Neural crest cell (in vitro differentiated cells): ENCODE measurements at places on chromosomes 13 and 19.

GRCh38 chr13:82688400-82688994, 1193.8 kb downstream of the SLITRK1 start:
- DNase-seq: no peak

DNA sequence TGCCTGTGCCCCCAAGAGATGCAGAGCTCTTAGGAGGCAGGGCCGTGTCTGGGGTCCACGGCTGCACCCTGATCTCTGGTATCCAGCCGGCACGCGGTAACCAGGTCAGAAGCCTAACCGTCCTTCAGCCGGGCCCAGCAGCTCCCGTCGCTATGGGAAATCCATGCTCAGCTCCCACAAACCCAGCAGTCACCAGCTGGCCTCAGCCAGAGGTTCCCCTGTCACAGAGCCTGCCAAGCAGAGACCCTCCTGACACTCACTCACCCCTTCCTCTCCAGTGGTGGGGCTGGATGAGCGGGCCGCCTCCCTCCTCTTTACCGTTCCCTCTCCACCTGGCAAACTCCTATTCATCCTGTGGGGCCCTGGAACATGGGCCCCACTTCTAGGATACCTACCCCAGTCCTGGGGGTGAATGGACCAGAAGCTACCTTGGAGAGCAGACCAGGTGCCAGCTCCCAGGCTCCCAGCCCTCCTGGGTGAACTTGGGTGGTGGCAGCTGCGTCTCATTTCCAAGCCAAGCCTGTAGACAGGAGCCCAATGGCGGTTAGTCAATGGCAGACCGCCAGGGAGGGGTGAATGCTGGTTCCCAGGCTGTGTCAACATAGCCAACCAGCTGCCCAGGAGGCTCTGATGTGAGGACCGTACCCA, 21.4 kb upstream of the TCF3 start:
- DNase-seq: no peak

DNA sequence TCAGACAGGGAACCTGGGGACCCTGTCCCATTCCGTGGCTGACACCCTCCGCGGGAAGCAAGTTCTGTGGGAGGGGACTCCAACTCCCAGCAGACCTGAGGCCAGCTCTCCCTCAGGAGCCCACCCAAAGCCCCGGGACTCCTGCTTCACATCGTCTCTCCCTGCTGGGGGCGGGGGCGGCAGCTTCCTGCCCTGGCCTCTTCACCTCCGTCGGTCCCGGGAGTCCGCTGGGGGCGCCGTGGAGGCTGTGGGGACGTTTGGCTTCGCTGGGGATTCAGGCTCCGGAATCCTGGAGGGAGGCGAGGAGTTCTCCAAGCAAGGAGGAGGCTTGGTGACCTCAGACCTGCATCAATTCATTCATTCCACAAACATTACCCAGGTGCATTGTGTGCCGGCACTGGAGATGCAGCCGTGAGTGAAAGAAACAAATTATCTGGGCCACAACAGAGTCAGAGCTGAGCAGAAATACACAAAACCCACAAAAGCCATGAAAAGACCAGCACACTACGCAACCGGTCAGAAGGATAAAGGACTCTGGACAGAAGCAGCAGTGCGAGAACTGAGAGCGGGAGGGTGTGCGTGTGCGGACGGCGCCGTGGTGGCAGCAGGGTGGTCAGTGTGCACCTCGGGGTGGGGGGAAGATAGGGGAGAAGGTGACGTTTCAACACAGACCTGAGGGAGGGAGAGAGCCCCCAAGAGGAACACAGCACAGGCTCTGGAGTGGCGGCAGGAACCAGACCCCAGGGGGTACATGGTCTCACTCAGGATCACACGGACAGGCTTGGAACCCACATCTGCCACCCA, 19.0 kb downstream of the EPS8L1 start:
- no peak for DNase-seq

- DNase-seq: no peak
These were observed 29.6 kb downstream of the VWA8 start for GRCh38 chr13:41931337-41931736.

GRCh38 chr13:33612641-33613638, 205.0 kb upstream of the RFC3 start:
- no peak for DNase-seq

DNA sequence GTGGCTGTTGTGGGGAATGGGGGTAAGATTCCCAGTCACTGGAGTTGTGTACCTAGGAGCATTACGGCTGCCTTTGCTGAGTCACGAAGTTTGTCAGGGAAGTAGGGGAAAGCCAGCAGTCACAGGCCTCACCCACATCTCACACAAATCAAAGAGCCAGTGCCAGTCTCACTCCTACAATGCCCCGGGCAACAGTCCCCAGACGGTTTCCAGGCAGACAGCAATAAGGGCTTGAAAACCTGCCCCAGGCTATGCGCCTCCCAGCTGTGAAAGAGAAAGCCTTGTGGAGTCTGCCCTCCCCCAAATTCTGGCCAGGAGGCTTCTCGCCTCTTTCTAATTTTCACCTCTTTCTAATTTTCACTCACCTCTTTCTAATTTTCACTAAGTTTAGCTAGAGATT, 142.3 kb upstream of the EDNRB start:
- no peak for DNase-seq

DNA sequence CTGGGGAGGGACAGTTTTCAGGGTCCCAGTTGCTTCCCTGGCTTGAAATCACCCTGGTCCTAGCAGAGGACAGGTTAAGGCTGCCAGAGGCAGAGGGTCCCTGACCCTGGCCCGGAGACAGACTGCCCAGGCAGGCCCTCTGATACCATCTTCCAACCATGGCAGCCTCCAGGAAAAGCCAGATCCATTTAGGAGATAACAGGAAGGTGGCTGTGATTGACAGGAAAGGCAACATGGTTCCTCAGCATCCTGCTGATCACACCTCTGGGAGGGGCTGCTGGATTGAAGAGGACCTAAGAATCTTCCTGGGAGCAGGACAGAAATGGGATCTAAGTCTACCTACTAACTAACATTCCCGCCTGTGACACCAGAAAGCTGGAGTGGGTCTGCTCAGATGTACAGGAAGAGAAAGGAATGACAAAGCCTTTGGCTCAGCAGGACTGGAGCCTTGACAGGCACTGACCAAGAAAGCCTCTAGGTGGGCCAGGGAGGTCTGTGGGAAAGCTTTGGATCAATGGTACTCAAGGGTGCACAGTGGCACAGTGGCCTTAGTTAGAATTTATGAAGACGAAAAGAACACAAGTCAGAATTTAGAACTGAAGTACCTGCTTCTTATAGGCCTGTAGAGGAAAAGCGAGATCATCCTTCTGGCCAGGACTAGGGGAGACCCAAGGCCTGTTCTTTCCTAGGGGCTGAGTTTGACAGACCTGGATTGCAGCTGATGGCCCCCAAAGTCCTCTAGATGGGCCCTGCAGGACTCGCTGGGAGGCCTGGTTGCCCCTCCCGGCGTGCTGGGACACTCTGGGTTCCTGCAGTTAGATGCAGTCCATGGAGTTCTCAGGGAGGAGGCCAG, 2.3 kb upstream of the PRKACA start:
- no peak for DNase-seq

GRCh38 chr19:46608581-46609345, 7.6 kb downstream of the CALM3 start:
- DNase-seq: no peak

- no peak for DNase-seq
These were observed 257.0 kb downstream of the LHFPL6 start for GRCh38 chr13:39345982-39346381.

GRCh38 chr13:110403721-110404120, 96.6 kb downstream of the COL4A2 start:
- no peak for DNase-seq

DNA sequence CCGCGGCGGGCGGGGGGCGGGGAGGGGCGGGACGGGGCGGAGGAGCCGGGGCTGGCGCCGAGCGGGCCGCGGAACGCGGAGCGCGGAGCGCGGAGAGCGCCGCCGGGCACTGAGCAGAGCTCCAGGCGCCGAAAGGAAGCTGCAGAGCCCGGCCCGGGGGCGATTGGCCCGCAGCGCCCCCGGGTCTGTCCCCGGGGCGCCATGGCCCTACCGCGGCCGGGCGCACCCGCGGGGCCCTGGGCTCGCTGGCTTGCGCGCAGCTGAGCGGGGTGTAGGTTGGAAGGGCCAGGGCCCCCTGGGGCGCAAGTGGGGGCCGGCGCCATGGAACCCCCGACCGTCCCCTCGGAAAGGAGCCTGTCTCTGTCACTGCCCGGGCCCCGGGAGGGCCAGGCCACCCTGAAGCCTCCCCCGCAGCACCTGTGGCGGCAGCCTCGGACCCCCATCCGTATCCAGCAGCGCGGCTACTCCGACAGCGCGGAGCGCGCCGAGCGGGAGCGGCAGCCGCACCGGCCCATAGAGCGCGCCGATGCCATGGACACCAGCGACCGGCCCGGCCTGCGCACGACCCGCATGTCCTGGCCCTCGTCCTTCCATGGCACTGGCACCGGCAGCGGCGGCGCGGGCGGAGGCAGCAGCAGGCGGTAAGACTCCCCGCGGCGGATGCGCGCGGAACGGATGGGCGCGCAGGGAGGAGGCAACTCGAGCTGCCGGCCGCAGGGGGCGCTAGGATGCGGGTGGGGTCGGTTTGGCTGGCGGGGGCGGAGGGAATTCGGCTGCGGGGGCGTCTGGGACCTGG, at the start of gene PDE4A:
PDE4A (plus strand) TSS at position 95 of the 796 bp plus-strand sequence; CDS start at position 322, 227 bp downstream.
- DNase-seq: no peak

- DNase-seq: no peak
These were observed 504.2 kb downstream of the RFC3 start for GRCh38 chr13:34322014-34322742.

DNA sequence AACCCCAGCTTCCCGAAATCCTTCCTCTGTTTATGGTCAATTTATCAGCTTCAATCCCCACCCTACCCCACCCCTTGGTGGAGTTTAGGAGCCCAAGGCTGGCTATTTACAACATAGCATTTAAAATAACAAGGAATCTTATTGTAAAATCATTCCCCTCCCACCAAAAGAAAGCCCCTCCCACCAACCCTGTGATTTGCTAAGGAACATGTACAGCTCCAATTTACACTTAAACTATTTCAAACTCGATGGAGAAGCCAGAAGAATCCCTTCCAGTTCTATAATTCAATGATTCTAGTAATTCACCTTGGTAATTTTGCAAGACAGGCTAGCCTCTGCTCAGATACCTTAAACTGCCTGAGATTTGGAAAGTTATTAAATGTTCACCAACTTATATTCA, 3.0 kb downstream of the LATS2 start:
- no peak for DNase-seq

DNA sequence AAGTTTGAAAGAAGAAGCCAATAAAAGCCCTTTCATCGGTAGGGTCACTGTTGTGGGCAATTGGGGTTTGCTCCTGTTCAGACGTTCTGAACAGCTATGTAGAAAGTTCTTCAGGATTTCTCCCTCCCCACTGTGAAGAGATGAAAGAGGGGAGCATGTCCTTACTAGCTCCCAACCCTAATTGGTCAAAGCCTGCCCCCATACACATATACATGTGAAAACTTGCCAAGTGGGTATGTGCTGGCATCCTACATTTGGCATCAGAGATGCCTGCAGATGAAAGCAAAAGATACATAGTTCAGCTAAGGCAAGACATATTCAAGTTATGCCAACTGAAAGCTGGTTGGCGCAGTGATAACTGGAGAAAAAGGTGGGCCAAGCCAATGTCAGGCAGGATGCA, 363.1 kb upstream of the DACH1 start:
- no peak for DNase-seq

GRCh38 chr13:75405976-75406703, 75.8 kb downstream of the TBC1D4 start:
- DNase-seq: no peak

DNA sequence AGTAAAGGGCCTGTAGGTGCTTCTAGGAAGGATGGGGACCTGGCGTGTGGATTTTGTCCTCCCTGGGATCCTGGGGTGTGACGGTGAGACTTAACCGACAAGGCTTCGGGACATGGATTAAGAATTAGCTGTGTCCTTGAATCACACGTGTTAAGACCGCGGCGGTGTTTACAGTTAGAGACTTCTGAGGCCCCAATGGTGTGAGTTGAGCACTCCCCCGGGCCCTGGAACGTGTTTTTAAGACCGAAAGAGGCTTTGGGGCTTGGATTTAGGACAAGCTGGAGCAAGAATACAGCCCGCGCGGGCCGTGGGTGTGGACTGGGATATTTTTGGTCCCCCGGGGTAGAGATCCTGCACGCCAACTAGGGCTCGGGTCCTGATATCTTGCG, 1.2 kb upstream of the SLC27A1 start:
- DNase-seq: no peak

DNA sequence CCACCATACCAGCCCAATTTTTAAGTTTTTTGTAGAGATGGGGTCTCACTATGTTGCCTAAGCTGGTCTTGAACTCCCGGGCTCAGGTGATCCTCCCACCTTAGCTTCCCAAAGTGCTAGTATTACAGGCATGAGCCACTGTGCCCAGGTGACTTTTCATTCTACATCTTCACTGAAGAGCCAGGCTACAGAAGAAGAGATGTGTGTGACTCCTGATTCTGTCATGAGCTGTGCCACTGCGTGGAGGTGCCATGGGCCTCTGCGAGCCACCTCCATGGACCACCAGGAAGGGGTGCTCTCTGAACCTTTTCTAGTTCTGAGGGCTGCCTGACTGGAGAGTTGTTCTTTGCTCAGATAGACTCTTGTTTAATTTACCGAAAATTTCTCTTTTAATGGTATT, 56.6 kb upstream of the RANBP3 start:
- DNase-seq: no peak

GRCh38 chr13:95226932-95227695, 74.1 kb downstream of the ABCC4 start:
- DNase-seq: no peak

- DNase-seq: peak; percentile 77
These were observed 51.0 kb downstream of the LYL1 start for GRCh38 chr19:13051557-13052165.

DNA sequence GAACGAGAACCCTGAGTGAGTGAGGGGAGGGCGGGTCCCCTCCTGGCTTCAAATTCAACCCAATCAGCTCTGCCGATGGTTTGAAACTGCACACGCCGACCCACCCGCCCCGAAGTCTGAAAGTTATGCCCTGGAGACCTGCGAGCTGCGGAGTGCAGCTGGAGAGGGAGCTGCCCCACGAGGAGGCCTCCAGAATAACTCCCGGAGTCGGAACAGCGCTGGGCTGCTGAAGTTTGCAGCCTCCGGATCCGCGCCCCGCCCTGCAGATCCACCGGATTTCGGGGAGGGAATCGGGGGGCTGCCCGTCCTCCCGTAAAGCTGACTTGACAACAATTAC, 7.0 kb downstream of the POU4F1 start:
- DNase-seq: no peak

DNA sequence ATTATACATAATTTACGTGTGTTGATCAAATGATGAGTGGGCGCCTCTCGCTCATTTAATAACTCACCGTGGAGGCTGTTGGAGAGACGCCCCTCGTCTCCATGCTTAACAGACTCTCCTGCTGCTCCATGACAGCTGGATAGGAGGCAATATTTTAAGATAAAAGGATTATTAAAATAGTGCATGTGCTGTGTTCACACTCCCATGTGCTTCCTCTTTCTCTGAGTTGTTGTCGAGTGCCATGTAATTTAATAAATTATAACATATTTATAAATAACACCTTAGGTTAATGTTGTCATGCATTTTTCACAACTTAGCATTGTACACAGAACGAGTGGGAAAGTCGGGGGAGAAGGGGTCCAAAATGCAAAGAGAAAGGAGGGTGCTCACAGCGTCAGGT, 161.4 kb upstream of the TSHZ3 start:
- DNase-seq: no peak

GRCh38 chr13:84077271-84077670, 195.0 kb upstream of the SLITRK1 start:
- no peak for DNase-seq

- DNase-seq: peak; percentile 17
These were observed 45.2 kb upstream of the AMER2 start for GRCh38 chr13:25217023-25217885.

GRCh38 chr19:872266-872951, 12.9 kb downstream of the CFD start:
- DNase-seq: peak; percentile 47
